GM12878 (cell line): ENCODE measurements at places on chromosomes 5 and 9.

DNA sequence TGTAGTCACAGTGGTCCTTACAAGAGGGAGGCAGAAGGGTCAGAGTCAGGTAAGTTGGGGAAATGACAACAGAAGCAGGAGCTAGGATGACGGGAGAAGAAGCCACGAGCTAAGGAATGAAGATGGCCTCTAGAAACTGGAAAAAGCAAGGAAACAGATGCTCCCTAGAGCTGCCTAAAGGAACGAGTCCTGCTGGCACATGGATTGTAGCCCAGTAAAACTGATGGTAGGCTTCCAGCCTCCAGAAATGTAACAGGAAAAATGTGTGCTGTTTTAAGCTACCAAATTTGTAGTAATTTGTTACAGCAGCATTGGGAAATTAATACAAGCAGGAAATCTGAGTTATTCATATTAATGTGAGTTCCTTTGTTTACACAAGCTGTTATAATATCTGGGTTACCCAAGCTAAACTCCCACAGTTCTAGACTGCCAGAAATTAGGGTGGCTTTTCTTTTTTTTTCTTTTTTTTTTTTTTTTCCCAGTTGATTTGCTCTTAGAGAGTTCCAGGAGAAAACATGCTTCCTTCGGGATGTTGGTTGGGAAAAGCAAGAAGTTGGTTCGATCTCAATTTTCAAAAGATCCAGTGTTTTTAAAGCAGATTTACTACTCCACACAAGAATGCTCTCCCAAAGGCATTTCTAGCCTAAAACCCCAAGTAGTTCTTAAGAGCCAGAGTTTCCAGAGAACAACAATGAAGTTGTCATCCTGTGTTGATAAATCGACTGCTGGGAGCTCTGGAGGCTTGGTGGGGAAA lies 400.0 kb upstream of the SLC24A2 start:
- DNase-seq: no peak

GRCh38 chr9:36162211-36162738 lies 6.9 kb upstream of the CCIN start:
- DNase-seq: no peak

- DNase-seq: no peak
Measured at GRCh38 chr5:170974461-170974860, 112.6 kb downstream of the RANBP17 start.

- DNase-seq: no peak
Measured at GRCh38 chr5:89690331-89690730, 719.2 kb downstream of the CETN3 start.

GRCh38 chr5:163459462-163459818 lies 462 bp downstream of the NUDCD2 start:
- DNase-seq: no peak

DNA sequence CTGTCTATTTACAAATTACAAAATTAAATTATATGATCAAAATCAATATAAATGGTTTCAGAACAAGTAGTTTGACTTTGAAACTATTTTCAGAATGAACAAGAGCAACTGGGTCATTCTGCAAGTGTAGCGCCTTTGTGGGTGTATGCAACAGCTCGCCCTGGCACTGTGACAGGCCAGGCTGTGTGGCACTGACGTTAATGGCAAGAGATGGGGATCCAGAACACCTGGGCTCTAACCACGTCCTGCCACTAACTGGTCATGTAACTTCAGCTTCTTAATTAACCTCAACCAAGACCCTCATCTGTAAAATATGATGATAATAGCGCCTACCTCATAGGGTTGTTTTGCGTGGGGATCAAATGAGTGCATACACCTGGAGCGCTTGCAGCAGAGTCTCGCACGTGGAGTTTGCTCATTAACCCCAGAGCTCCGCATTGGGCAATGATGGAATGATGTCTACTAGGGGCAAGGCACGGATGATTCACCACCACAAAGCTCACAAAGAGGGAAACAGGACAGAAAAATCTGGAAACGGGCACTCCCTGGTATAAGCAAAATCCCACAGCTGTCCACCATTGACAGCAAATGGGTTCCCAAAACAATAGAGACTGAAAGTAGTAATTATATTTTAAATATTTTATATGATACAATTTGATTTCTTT lies 639.4 kb downstream of the SEMA5A start:
- DNase-seq: no peak

- DNase-seq: no peak
Measured at GRCh38 chr9:119963258-119963797, 594.1 kb upstream of the BRINP1 start.

GRCh38 chr9:38060681-38061080 lies 8.3 kb downstream of the SHB start:
- DNase-seq: no peak

DNA sequence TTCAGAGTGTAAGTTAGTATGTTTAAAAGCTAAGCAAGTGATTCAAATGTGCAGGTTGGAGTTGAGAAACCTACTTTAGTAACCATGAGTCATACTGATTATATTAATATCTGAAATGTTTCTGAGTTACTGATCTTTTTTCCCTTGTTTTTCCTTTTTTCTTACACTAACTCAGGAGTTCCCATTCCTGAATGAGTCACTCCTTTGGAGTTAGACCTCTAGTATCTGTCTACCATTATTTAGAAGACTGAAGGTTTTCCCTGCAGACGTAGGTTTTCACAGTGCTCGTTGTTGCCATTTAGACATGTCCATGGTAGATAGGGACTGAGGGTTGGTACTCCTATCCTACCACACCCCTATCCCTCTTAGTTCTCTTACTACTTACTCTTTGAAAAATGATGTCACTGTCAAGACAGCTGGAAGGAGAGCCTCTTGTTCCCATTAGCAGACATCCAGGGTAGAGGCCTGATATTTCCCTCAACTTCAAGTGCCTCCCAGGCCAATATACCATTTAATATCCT lies 20.2 kb downstream of the OCLN start:
- no peak for DNase-seq

DNA sequence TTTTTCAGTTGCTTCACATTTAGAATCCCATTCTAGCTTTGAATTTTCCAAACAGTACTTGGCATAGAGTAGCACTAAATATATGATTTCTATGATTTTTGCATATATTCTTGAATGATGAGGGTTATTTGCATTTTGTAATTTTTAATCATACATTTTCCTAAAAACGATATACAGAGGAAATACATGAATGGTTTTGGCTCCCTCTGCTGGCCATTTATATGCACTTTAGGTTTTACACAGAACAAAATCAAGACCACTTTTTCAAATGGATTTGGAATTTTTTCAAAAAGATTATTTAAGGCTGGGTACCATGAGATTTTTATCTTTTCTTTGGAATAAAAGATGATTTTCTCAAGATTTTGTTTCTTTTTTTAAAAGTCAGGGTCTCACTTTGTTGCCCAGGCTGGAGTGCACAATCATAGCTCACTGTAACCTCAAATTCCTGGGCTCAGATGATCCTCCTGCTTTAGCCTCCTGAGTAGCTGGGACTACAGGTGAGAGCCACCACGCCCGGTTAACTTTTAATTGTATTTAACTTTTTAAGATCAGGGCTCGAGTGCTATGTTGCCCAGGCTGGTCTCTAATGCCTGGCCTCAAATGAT lies 16.7 kb upstream of the COMMD10 start:
- no peak for DNase-seq

DNA sequence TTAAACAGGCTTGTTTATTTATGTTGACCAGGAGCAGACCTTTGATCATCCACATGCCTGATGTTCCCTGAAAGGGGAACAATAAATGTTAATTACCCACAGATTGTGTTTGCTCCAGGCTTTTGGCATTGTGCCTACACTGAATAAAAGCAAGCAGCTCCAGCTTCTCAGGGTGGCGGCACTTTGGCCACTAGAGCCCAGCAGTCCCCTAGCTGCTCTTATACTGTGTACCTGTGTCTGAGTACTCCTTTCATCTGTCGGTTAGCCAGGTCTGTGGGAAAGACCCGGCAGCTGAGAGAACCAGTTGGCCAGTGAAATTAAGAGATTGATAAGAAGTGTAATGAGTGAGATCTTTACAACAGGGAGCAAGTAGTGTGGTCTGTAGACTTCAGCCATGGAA lies 254.8 kb upstream of the FTMT start:
- DNase-seq: no peak

- no peak for DNase-seq
Measured at GRCh38 chr5:133527311-133527710, 85.0 kb downstream of the FSTL4 start.

DNA sequence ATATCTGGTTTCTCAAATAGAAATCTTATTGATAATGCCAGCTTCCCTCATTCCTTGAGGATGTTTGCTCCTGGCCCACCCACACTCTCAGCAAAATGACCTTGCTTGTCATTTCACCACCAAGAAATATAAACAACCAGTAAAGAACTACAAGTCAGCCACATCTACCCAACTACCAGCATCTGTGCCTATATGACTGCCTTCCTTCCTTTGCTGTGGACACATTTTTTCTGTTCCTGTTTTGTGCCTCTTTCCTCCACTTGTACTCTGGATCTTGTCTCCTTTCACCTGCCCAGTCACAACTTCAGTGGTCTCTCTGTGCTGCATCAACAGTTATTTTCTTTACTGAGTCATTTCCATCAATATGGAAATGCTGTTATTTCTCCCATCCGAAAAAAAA lies 20.3 kb downstream of the KIF2A start:
- no peak for DNase-seq

DNA sequence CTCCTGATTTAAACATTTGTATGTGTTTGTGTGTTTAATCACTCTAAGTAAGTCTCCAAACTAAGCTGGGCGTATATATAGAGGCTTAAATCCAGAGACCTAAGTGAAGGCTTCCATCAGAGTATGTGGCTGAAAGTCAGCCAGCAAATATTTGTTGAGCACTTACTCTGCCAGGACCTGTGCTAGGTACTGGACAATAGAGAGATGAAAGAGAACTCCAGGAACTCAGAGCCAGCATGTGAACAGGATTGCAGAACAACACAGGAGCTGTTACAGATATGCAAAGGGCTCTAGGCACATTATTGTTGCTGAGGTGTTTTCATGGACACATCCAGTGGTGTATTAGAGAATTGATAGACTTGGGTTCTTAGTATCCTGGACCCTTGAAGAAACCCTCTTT lies 4.7 kb upstream of the BNIP1 start:
- no peak for DNase-seq

GRCh38 chr9:126979461-126979860 lies 64.9 kb downstream of the RALGPS1 start:
- DNase-seq: no peak

DNA sequence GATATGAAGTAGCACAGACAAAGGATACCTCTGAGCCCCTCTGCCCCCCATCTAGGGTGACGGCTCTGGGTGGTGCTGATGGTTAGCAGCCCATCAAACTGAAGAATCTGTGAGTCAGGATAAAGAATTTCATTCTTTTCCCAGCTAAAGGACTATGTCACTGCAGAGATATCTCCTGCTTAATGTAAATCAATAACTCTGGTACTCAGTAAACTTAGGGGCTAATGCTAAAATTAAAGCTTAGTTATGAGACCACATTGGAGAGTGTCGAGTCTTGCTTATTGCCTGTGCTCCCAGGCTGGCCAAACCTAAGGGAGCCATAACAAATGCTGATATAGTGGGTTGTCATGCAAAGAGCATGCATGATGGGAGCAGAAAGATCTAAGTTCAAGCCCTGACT lies 25.6 kb upstream of the ACTBL2 start:
- DNase-seq: no peak

- DNase-seq: no peak
Measured at GRCh38 chr9:75233011-75233410, 144.7 kb downstream of the OSTF1 start.

- DNase-seq: no peak
Measured at GRCh38 chr9:134364391-134365114, 38.3 kb downstream of the RXRA start.

DNA sequence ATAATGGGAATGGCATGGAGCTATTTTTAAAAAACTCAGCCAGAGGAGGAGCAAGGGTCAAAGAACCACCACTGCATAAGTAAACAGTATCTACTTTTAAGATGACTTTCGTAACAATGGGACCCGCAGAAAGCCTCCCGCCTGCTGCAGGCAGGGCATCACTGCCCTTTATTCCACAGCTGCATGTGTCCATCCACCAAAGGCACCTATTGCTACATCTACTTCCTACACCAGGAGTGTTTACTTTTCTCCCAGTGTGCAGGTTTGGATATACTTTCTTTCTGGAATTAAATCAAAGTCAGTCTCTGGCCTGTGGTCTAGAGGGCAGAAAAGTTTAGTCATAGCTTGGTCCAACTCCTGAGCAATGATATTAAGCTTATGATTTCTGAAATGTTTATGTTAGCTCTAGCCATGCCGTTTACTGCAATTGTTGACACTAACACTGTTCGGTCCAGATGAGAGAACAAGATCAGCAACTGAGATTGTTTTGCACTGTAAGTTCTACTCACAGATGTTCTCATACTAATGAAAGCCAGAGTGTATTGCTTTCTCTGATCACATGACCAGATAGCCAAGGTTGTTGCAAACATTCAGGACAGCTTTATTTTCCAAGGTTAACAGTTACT lies 391.5 kb downstream of the FGF10 start:
- DNase-seq: no peak

- DNase-seq: no peak
Measured at GRCh38 chr5:143497749-143498148, 94.3 kb upstream of the NR3C1 start.

DNA sequence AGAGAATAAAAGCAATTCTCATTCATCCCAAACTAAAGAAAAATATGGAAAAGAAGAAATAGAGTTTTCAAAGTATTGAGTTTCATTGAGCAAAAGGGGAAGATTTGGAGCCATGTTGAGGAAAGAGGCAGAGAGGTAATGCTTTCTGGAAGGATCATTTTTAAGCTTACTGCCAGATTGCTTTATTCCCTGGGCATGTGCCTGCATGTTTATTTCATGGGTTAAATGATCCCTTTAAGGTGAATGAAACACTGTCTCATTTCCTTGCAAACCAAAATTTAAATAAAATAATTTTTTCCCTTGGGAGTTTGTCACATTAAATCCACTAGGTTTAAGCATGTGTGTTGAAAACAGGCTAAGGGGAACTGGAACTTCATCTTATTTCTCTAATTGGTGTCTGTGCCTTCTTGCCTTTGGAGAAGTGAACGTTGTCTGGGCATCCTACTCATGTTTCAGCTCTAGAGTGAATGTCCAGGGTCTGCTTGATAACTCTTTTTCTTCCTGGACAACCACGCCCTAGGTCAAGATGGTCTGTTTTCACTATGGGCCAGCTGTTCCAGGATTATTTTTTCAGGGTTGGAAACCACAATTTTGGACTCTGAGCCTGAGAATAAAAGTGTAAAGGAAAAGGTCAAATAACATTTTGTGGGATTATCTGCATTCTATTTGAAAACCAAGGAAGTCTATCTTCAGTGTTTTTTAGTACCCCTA lies 114.1 kb upstream of the ELL2 start:
- DNase-seq: no peak
